Stimulated activated CD8-positive, alpha-beta memory T cell treated with anti-CD3 and anti-CD28 coated beads, Interleukin-15, amount 100 ng/mL, for 24 hours (primary cell): ENCODE measurements at places on chromosomes 16 and 17.

DNA sequence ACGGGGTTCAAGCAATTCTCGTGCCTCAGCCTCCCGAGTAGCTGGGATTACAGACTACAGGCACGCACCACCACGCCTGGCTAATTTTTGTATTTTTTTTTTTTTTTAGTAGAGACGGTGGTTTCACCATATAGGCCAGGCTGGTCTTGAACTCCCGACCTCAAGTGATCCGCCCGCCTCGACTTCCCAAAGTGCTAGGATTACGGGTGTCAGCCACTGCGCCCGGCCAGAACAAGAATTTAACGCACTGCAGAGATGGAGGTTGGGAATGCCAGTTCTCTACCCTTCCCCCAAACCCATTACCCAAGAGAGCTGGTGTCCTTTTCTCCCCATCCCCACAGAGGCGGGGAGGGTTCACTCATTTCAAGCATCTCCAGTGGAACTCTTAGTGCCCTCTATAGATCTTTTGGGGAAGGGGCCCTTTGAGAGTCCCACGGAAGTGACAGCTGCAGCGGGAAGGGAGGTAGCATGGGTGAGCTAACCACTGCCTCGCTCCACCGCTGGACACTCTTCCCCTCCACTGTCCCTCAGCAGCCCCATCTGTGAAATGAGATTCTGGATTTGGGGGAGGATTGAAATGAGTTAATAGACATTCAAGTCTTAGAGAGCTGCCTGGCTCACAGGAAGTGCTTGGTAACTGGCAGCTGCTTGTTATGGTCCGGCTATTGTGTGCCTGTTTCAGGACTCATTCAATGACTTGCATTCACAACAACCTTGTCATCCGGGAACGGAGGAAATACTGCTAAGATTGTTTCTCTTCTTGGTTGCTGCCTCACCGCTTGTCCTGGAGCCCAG lies 3.5 kb upstream of the UBALD2 start:
- DNase-seq, result no peak

- DNase-seq, result no peak
These were observed 25.5 kb upstream of the SNN start for GRCh38 chr16:11642765-11643116.

GRCh38 chr17:44277976-44278375 lies 10.0 kb upstream of the SLC4A1 start:
- DNase-seq, result no peak

DNA sequence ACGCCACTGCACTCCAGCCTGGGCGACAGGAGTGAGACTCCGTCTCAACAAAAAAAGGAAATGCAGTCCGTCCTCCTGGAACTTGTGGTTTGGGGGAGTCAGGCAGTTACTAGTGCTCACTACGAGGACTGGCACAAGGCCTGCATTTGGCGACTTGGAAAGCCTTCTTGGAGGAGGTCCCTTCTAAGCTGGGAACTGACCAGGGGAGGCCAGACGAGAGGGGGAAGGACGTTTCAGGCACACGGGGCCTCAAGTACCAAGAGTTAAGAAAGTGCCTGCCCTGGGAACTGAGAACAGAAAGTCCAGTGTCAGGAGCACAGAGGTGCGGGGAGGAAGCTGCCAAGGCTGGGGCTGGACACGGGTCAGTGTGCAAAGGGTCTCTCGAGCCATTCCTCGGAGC lies 89.9 kb downstream of the ABR start:
- DNase-seq, result no peak

DNA sequence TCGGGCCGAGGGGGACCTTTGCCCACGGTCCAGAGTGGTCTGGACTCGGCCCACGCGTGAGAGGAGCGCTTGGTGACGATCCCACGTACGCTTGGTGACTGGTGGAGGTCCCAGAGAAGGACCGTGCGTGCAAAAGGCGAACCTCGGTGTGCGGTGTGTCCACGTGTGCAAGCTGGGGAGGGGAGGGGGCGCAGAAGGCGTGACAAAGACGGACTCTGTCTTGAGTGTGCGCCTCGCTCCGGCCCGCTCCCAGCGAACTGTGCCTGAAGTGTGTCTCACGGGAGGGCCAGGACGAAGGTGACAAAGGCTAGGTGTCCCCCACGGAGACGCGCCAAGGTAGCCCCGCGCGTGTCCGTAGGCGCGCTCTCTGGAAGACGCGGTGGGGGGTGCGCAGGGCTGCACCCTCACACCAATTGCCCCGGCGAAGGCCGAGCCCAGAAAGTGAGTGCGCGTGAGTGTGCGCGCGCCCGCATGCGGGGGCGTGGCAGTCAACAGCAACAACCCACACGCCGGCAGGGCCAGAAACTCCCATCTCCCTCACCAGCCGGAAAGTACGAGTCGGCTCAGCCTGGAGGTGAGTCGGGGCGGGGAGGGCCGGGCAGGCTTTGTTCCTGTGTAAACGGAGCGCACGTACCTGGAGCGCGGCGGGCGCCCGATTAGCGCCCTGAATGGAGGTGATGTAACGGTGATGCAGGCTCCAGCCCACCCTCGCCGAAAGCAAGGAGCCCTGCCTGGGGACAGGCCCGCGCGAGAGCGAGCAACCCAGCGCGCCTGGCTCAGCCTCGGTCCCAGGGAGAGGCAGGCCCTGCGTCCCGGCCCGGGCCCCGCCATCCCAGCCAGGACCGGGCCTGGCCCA lies at the start of gene GPRC5C:
GPRC5C (plus strand) TSS at position 521 of the 856 bp plus-strand sequence. CDS start 7,689 bp downstream, outside the sequence.
- DNase-seq, result no peak

DNA sequence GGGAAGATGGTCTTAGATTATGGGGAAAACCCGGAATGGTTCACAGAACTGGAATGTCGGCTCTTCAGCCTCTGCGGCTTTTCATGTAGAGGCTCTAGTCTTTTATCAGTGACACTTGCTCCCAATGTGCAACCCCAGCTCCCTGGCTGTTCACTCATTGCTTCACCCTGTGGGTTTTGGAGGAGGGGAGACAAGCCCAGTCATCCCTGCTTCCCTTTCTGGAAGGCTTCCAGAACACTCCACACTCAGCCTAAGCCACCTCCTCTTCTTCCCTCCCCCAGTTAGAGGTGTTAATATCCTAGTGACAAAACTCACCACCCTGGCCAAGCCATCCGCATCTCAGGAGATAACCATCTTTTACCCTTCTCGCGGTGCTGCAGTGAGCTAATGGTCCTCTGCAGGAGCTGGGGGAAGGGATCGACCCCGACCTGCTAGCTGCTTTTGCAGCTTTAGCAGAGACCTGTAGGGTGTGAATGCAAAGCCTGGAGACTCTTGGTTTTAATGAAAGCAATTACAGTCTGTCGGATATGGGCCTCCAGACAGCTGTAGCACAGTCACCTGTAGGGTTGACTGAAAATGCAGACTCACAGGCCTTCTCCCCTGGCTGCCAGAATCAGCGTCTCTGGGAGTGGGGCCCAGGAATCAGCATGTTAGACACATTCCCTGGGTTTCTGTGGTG lies 24.3 kb upstream of the LASP1NB start:
- no peak for DNase-seq

DNA sequence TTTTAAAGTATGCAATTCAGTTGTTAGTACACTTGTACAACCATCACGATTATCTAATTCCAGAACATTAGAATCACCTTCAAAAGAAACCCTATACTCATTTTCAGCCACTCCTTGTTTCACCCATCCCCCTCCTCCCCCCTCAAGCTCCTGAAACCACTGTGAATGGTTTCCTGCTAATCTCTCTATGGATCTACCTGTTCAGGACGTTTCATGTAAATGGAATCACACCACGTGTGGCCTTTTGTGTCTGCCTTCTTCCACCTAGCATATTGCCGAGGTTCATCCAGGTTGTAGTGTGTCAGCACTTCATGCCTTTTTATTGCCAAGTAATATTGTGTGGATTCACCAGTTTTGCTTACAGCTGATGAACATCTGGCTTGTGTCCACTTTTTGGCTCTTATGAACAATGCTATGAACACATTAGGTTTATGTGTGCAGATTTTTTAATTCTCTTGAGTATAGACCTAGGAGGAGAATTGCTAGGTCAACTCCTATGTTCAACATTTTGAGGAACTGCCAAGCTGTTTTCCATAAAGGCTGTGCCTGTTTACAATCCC lies 17.8 kb downstream of the EIF4A3 start:
- DNase-seq, result no peak

GRCh38 chr17:57783338-57783742 lies 38.2 kb upstream of the CCDC182 start:
- peak; percentile 64 for DNase-seq

- no peak for DNase-seq
These were observed 1.2 kb downstream of the B9D1 start for GRCh38 chr17:19361326-19361725.

DNA sequence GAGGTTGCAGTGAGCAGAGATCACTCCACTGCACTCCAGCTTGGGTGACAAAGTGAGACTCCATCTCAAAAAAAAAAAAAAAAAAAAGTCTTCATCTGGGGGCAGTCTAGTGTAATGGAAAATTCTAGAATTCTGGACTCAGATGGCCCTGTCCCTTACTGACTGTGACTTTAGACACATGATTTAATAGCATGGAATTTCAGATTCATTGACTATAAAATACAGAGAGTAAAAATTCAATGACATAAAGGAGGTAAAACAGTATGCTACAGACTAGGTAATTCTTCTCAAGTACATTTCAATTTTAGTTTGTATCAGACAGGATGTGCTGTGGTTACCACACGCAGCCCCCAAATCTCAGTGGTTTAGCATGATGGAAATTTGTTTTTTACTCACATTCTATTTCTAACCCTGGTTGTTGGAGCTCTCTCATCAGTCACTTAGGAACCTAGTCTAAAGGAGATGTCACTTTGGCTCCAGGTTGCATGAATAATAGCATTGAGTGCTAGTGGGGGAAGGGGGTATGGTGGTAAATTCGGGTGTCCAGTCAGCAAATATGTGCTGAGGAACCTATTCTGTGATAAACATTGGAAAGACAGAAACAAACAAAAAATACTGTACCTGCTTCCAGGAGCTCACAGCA lies 444.0 kb downstream of the XYLT1 start:
- no peak for DNase-seq

DNA sequence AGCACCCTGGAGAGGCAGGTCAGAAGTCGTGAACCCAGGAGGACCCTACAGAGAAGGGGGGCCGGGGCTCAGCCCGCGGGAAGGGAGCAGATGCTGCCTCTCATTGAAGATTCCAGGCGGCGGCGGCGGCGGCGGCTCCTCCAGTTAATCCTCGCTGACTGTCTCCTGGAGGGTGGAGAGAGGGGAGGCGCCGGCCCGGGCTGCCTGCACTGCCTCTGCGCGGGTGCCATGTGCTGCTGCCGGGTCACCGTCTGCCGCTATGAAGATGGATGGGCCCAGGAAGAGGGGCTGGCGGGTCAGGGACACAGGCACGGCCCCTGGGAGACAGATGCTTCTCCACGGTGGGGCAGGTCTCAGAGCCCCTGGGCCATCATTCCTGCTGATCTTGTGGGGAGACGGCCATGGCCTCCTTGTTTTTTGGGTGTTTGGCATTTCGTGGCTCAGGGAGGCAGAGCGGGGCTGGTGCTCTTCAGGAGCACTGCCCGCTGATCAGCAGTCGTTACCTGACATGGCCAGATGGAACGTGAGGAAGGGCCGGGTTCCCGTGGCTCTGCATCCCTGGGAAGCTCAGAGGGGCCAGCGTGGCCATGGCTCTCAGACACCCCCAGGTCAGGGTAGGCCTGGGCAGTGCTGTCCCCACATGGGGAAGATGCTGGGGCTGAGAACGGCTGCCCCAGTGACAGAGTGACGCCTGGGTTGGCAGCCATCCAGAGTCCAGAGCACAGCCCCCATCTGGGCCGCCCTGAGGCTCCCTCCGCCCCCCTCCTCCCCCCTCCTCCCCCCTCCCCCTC lies 36.1 kb downstream of the GINS2 start:
- no peak for DNase-seq

- DNase-seq, result no peak
These were observed 3.2 kb downstream of the USP32 start for GRCh38 chr17:60388742-60389141.

- no peak for DNase-seq
These were observed 83.0 kb downstream of the ANKRD11 start for GRCh38 chr16:89407282-89407924.

GRCh38 chr16:66918355-66918754 lies 330 bp downstream of the CDH16 start:
- no peak for DNase-seq

DNA sequence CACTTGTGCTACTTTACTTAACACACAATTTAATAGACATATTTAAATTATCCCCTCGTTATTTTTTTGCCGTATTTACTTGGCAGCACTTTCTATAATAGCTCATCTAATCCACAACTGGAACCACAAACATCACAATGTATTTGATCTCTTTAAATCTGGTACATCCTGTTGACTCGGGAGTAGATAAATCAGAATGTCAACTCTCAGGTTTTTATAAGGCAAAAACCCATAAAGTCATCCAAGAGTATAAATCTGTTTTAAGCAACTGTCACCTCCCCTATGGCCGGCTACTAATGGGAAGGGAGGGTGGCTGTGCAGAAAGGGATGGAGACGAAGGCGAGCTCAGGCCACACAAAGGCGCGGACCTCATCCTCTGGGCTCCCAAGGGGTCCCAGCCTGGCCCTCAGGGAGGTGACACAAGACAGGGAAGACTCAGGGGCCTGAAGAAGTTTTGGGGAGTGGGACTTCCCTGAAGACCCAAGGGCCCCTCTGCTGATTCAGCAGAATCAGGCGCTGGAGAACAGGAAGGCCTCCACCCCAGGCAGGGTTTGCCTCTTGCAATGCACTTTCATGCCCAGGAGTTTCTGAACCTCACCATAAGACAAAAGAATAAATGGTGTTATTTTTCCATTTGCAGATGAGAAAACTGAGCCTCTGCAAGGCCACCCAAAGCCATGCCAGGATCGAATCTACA lies 122.5 kb downstream of the ZNF423 start:
- no peak for DNase-seq

DNA sequence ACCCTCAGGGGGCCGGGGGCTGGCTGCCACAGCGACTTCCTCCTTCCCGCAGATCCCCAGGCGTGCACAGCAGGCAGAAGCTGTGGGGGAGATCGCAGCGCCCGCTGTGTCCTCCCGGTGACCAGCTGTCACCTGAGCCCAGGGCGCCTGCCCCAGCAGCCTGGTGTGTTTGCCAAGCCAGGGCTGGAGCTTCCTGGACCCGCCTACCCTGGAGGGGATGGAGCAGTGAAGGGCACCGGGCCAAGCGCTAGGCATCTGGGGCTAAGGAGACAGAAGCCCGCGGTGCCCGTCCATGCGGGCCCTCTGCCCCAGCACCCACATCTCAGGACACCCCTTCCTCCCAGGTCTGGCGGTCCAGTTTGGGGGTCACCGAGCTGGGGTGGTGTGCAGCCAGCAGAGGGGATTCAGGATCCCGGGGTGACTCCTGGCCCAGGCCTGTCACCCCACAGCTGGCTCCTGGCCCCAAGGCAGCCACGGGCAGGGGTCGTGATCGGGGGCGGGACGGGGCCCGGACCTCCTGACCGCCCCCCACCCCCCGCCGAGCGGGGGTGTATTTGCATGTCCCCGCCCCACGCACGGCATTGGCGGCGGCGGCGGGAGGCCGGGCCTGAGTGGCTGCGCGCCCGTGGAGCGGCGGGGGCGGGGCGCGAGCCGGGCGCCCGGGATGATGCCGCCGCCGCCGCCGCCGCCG lies at the start of gene RAB26:
RAB26 (plus strand) TSS at position 645 of the 691 bp plus-strand sequence. CDS start 159 bp downstream, outside the sequence.
- DNase-seq, result peak; percentile 35

GRCh38 chr17:49290690-49291359 lies 60.2 kb upstream of the PHOSPHO1 start:
- no peak for DNase-seq

DNA sequence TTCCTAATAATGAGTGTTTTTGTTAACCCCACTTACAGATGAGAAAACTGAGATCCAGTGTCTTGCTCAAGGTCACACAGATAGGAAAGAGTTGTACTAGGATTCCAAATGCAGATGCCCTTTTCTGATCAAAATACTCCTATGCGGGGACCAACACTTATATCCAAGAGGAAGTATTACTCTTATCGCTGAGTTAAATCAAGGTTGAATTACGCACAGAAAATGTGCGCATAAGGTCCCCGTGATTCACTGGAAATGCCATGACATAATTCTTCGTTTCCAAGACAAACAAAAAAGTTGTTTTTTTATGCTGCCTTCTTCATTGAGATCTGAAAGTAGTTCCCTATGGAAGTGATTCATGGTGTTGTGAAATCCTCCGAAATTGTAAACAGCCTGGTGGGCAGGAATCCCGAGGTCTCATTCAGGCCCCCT lies 463.8 kb upstream of the HSBP1 start:
- no peak for DNase-seq
